ENCODE measurements at places on chromosomes 11 and 22.

DNA sequence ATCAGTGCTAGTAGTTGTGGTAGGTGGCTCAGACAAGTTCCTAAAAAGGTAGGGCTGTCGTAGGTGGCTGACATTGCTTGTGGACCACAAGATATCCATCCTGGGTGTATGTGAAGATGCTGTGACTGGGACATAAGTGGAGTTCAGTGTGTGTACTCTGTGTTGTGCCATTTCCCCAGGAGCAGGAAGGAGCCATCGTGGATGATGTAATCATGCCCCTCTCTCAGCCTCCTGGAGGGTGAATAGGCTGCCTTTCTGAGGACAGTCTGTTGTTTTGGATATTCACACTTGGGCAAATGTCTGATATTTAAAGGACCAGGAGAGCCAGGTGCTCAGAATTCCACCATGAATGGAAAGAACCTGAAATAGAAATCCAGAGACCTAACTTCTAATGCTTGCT lies 2.7 kb downstream of the HEPHL1 start:
- DNase-seq = no peak

GRCh38 chr11:119537306-119538253 lies 114.6 kb upstream of the THY1 start:
- peak; percentile 63 for DNase-seq

DNA sequence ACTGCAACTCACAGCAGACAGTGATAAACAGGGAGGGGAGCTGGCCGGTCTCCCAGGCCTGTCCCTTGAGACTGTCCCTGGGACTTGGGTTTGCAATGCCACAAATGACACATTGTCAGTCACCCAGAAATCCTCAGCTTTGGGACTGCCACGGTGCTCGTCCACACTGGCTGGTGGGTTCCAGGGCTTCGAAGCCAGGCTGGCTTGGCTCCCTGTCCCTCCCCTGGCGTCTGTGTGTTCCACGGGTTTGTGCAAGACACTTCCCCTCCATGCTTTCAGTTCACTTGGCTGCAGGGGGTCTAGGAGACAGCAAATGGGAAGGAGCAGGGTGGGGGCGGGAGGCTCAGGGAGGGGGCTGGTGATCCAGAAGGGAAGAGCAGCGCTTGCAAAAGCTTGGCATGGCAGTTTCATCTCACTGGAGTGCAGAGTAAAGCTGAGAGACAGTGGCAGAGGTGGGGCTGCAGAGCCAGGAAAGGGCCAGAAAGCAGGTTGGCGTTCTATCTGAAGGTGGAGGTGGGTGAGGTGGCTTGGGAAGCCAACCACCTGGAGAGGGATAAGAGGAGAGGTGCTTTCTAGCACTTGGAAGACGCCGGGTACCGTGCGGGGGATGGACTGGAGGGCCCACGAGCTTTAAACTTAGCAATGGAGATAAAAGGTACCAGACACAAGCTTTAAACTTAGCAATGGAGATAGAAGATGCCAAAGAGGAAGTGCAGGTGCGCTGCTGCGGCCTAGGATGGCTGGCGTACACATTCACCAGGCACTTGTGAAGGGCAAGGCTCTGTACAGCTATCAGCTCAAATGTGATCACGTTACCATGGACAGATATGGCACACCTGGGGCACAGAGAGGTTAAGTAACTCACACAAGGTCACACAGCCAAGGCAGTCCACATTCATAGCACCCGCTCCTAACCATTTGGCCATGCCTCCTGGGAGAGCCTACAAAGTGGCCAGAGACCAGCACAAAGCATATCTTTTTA lies 86.4 kb upstream of the SHISAL1 start:
- DNase-seq = no peak

GRCh38 chr11:104443387-104443786 lies 279.4 kb upstream of the PDGFD start:
- no peak for DNase-seq

DNA sequence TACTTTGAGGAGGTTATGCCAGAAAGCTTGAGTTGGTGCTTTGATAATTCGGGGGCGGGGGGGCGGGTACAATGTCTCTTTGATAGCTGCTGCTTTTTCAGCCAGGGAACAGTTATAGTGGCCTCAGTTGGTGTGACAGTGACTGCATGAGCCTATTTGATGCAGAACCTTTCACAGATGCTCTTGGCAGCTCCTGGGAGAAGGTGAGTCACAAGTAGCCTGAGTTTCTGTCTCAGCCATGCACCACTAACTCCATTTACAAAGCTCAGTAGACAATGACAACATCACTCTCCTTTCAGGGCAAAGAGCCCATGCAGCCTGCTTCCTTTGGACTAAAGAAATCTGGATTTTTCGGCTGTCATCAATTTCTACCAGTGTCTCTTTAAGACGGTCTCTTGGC lies 42.1 kb upstream of the SEZ6L start:
- no peak for DNase-seq

DNA sequence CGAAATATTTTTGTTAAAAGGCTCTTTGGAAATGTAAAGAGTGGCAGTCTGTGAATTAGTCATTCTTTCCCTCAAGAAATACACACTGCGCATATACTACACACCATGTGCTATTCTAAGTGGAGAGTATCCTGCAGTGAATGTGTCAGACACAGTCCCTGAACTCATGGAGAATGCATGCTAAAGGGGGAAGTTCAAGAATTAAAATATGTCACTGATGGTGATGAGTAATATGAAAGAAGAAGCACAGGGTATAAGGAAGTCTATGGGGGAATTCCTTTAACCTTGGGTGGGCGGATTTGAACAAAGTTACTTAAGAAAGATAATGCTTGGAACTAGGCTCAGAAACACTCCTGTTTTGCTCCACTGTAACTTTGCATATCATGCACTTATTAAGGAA lies 153.0 kb downstream of the LRRC4C start:
- no peak for DNase-seq

Data from NCI-H510A treated with DMSO at 0.1 percent for 48 hours (cell line).